ENCODE measurements at places on chromosomes 11 and 22.
A peak's percentile ranks its signal among the peaks of the same experiment; 100 is the strongest.

- no peak for DNase-seq
Measured at GRCh38 chr11:82146789-82147188, 586.9 kb downstream of the FAM181B start.

- DNase-seq, result no peak
Measured at GRCh38 chr11:78808923-78809322, 234.3 kb upstream of the NARS2 start.

DNA sequence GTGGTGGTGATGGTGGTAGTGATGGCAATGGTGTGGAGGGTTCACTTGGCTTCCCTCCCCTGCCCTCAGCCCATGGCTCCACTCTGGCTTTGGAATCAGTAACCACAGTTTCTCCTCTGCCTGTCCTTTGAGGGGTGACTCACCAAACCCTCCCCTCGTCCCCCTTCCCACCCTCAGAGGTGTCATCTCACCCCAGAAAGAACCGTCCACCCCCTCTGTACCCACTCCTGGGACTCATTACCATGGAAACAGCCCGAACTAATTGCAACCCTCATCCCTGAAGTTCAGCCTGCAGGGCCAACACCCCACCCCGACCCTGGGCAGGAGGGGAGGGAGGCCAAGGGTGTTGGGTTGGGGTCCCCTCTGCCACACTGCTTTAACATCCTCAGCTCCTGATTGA is 26.6 kb downstream of the PHLDB1 start:
- DNase-seq, result no peak

DNA sequence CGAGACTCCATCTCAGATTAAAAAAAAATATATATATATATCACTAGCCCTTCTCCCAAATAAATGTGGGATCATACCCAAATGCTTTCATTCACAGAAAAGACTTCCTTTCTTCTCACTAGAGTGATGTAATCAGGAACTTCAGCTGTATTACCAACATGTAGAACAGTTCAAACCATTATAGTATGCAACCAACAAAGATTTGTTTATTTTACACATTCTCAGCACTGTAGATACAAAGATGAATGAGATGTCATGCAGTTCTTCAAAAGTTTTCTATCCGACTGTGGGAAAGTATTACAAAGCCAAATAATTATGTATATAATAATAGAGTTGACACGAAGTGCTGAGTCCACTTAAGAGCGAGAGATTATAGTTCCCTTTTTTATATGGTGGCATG is 22.2 kb upstream of the ZNF143 start:
- DNase-seq, result no peak

- no peak for DNase-seq
Measured at GRCh38 chr22:46660604-46661201, 40.5 kb downstream of the GRAMD4 start.

DNA sequence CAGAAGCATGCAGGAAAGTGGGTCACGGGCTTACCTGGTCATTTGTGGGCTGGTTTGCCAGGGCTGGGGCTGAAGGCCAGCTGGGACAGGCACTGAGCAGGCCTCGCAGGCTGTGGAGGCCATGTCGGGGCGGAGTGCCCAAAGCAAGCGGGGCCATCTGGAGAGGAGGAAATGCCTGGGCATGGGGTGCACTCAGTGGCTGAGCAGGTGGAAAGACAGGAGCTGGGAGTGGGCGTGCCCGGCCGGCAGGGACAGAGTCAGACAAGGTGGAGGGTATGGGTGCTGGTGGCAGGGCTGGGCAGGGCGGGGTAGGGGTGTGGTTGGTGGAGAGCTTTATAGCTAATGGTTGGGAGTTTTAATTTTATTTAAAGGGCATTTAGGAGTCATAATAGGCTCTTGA is 27.4 kb downstream of the DAGLA start:
- DNase-seq, result no peak

- no peak for DNase-seq
Measured at GRCh38 chr11:71178076-71178475, 74.3 kb downstream of the SHANK2 start.

GRCh38 chr22:23796461-23796860 is 9.7 kb downstream of the SMARCB1 start:
- DNase-seq, result no peak

- no peak for DNase-seq
Measured at GRCh38 chr11:124081483-124081882, 33.8 kb upstream of the VWA5A start.

- DNase-seq, result no peak
Measured at GRCh38 chr22:44373234-44373633, 60.5 kb upstream of the SHISAL1 start.

DNA sequence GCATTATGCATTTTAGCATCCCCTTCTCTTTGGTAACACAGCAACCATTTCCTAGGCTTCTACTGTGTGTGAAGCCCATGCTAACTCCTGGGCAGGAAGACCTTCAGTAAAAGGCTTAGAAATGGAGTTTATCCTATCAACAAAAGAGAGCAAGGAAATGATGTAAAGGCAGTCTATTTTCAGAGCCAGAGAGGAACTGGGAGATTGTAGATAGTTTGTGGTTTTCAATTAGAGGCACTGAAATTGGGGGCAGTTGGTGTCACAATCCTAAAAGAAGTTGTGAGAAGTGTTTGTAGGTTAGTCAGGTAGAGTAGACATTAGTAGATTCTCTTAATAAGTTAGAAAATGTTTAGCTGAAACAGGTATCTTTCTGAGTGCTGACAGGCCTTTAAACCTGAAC is 7.1 kb downstream of the ACAD8 start:
- no peak for DNase-seq

DNA sequence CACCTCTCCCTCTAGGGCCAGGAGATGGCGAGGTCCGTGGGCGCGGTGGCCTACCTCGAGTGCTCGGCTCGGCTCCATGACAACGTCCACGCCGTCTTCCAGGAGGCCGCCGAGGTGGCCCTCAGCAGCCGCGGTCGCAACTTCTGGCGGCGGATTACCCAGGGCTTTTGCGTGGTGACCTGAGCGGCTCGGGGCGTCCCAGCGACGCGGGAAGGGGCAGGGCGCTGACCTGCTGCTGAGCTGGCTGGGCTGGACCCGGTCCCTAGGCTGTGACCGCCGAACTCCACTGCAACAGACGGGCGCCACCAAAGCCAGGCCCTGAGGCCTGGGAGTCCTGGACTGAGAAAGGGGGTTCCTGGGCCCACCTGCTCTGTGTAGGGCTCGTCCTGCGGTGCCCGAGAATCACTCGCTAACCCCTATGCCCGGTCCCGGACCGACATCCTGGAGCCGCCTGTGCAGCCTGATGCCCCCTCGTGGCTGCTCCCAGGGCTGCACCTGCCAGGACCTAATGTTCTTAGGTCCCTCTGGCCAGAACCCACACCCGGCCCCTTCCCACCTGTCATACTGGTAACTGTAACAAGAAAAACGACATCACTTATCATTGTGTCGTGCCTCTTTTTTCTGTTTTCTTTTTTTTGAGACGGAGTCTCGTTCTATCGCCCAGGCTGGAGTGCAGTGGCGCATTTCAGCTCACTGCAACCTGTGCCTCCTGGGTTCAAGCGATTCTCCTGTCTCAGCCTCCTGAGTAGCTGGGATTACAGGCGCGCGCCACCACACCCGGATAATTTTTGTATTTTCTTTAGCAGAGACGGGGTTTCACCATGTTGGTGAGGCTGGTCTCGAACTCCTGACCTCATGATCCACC is 15.0 kb downstream of the RHOD start:
- peak; percentile 87 for DNase-seq

DNA sequence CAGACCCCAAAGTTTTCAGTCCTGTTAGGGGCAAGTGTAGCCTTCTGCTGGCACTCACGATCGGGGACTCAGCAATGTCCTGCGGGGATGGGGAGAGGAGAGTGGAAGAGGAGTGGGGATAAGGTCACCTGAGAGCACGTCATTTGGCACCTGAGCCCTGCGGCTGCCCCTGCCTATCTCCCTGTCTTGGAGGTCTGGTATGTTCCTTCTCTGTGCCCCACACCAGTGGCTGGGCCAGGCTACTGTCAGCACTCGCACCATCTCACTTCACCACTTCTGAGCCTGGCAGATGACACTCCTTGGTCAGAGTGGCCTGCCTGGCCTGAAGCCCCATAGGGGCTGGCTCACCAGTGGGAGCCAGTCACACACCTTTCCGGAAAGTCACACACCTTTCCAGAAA is 20.1 kb upstream of the CHADL start:
- no peak for DNase-seq

DNA sequence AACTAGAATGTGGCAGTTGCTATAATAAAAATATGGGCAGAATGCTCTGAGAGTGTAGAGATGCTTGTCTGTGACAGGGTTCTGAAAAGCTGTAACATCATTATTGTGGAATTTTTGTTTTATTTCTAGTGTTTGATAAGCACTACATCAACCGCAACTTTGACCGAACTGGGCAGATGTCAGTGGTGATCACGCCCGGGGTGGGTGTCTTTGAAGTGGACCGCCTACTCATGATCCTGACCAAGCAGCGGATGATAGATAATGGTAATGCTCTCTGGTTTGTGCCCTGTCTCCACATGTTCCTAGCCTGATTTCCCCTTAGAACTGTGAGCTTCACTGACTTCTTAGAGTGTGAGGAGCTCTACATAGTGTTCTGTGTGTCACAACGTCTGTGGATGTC is 48.8 kb downstream of the DEPDC5 start:
- no peak for DNase-seq

- no peak for DNase-seq
Measured at GRCh38 chr22:49091451-49091850, 736.2 kb downstream of the BRD1 start.

GRCh38 chr11:70689764-70690163 is 291.4 kb downstream of the CTTN start:
- DNase-seq, result no peak

- DNase-seq, result no peak
Measured at GRCh38 chr22:32335471-32335870, 22.2 kb upstream of the RFPL3 start.

GRCh38 chr11:1005928-1006327 is 30.6 kb downstream of the MUC6 start:
- DNase-seq, result no peak

DNA sequence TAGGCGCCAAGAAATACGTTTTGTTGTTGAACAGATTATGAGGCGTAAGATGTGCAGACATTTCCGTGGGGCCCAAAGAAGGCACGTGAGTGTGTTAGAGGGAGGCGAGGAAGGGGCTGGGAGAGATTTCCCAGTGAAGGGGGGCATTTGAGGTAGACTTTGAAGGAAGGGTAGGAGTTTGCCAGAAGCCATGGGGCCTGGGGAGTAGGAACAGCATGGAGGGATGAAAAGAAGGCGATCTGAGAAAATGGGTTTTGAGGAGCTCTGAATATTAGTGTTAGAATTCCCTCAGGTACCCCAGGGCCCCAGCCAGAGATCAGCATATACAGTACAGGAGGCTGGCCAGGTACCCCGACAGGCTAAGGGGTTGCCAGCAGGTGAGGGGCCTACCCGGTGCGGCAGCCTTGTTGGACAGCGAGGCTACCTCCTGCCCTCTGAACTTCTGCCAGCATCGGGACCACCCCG is 414 bp upstream of the MIEF1 start:
- no peak for DNase-seq

GRCh38 chr11:124842305-124842704 is 22.9 kb upstream of the ROBO3 start:
- no peak for DNase-seq

GRCh38 chr11:38460429-38460828 is 1862.4 kb upstream of the RAG2 start:
- DNase-seq, result no peak

- DNase-seq, result no peak
Measured at GRCh38 chr11:115184901-115185300, 319.3 kb downstream of the CADM1 start.

- no peak for DNase-seq
Measured at GRCh38 chr11:36186340-36187175, 102.7 kb downstream of the COMMD9 start.

GRCh38 chr11:120756931-120757330 is 245.4 kb downstream of the GRIK4 start:
- DNase-seq, result no peak

GRCh38 chr22:29344137-29344536 is 28.6 kb upstream of the RASL10A start:
- no peak for DNase-seq

DNA sequence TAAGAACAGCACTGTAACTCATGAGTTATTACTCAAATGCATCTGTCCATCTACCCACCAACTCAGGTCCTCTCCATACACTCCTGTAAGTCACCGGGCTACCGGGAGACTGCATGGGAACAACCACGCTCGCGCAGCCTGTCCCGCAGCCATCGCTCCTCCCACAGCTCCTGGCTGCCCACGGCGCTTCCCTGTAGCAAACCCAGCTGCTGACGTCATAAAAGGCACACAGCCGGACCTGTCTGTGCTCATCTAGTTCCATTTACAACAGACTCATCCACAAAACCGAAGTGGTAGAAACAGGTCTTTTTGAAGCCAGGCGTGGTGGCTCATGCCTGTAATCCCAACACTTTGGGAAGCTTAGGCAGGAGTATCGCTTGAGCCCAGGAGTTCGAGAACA is 23.4 kb upstream of the PACSIN2 start:
- no peak for DNase-seq

DNA sequence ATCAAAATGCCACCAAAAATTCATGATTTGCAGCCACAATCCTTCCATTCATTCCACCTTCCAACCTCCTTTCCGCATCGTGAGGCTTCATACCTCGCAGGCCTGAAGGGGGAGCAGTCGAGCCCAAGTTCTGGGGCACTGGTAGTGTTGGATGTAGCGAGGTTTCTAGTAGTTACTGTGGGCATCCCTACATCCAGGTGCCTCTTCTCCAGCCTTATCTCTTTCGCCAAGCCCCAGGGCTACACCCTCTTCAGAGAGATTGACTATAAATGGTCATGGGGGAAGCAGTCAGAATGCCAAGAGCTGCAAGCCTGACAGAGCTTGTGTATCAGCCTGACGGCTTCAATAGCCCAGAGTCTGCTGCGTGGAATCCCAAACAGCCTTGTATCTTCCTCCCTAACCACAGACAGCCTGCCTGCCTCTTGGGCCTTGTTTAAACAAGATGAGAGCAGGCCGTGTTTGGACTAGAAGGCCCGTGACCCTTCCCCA is 28.9 kb downstream of the CLMP start:
- peak; percentile 40 for DNase-seq

GRCh38 chr11:133992121-133992520 is 35.4 kb upstream of the IGSF9B start:
- no peak for DNase-seq

DNA sequence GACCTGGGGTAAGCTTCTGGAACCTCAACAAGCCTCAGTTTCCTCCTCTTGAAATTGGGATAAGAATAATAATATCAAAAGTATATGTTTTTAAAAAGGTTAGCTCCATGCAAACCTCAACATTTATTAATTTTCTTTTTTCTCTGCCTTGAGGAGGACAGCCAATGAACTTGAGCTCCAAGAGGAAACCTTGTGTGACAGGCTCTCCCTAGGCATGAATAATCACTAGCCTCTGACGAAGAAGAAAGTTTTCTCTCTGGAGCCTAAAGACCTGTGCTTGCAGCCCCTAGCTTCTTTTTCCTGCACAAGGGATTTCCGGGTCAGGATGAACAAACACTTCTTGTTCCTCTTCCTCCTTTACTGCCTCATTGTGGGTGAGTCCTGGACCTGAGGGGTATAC is at the start of gene PATE3:
Gene PATE3 (plus strand): TSS at position 301 of the 400 bp plus-strand sequence. CDS start 25 bp downstream, at position 326.
- no peak for DNase-seq

DNA sequence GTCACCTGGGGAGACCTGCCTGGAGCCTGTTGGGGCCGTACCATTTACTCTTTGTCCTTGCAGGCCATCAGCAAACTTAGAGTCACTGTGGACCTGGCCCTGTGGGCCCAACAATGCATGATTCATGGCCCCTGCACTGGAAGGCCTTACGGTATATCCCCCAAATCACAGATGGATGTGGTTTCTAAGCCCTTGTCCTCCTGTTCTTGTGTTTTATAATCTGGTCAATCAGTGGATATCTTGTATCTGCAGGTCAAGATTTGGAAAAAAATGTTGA is 6.2 kb downstream of the TSKU start:
- DNase-seq, result no peak
